ENCODE measurements at places on chromosomes 7 and 10.

GRCh38 chr7:100583132-100584053 lies 2.5 kb downstream of the LRCH4 start:
- no peak for DNase-seq

GRCh38 chr10:101829561-101830315 lies 11.5 kb upstream of the OGA start:
- DNase-seq, result no peak

GRCh38 chr10:65847436-65848230 lies 1078.2 kb upstream of the LRRTM3 start:
- DNase-seq, result no peak

- DNase-seq, result no peak
Observed at GRCh38 chr10:48536156-48536500, 68.7 kb downstream of the ARHGAP22 start.

DNA sequence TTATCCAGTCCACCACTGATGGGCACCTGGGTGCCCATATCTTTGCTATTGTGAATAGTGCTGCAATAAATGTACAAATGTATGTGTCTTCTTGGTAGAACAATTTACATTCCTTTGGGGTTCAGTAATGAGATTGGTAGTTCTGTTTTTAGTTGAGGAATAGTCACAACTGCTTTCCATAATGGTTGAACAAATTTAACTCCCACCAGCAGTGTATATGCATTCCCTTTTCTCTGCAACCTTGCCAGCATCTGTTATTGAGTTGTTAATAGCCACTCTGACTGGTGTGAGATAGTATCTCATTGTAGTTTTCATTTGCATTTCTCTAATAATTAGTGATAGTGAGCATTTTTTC lies 27.8 kb downstream of the COA1 start:
- no peak for DNase-seq

- DNase-seq, result no peak
Observed at GRCh38 chr7:876972-877311, 588 bp downstream of the GET4 start.

- DNase-seq, result no peak
Observed at GRCh38 chr7:107922886-107923285, 31.9 kb downstream of the DLD start.

DNA sequence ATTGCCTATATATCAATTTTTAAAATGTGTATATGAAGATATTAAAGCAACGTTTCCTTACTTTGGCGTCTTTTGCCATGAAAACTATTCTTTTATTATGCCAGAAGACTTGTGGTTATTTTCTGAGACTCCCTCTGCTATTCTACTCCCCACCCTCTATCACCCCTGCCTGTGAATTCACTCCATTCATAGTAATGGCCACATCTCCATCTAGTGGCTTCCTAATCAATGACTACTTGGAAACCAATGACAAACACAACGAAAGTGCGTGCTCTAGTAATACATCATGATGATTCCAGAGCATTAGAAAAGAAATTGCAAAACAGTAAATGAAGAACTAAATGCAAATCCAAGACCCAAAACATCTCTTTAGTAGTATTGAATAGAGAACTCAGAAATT lies 186.7 kb upstream of the HGF start:
- no peak for DNase-seq

DNA sequence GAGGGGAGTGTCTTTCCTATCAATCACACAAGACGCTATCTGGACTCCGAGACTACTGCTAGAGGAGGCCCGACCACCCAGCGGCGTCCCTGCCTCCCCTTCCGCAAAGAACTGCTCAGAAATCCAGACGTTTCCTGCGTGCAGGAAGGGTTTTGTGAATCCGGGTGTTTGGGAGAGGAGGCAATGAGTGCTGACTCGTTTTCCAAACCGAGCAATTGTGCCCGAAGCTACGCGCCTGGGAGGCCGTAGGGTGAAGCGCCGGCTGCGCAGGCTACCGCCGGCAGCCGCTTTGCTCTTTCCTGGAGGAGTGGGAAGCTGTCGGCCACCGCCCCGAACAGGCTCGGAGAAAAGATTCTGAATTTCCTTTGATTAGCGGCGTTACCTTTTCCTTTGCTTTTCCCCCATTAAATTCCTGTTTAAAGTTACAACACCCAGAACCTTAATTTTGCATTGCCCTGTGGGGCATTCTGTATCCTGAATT lies 5.3 kb downstream of the VAX1 start:
- DNase-seq, result peak; percentile 69

- no peak for DNase-seq
Observed at GRCh38 chr10:93390306-93391090, 91.6 kb downstream of the MYOF start.

DNA sequence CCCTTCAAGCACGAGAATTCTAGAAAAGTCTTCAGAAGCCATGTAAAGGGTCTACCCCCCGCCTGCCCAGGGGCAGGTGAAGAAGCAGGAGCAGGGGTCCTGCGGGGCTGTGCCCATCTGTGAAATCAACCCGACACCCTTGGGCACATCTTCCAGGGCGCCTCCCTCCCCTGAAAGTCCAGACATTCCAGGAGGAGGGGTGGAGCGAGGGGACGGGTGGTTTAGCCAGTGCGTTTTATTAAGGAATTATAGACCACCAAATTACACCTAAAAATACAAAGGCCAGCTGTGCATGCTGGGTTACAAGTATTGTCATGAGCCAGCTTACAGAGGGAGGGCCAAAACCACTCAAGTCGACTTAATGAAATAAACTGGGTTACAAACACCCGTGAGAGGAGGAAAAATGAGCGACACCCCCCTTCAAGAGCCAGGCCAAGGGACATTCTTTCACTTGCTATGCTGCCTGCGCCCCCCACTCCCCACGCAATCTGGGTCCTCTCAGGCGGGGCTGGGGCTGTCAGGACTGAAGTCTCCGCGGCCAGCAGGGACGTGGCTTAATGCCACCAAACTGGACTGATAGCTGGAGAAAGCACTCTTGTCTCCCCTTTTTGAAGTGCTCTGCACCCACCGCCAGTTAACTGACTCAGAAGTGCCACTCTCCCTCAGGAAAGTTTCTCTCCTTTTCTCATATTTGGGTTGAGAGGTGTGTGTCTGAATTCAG lies 360.3 kb downstream of the FRMD4A start:
- DNase-seq, result no peak

DNA sequence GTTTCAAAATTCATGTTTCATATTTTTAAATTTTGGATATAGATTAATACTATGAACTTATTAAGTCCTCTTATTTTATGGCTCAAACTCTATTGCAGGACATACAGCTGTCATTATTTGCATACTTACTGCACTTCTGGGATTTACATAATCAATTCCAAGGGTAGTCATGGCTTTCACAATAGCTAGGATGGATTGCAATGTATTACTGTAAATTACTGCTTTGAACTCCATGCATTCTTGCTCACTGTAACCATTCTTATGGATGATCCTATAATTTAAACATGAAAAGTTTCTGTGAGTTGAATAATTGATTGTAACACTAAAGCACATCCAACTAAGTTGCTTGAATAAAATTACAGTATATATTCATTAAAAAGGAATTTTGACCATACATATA lies 23.5 kb downstream of the GNAT3 start:
- no peak for DNase-seq

- DNase-seq, result no peak
Observed at GRCh38 chr7:97016381-97017191, 8.0 kb downstream of the DLX5 start.

- DNase-seq, result no peak
Observed at GRCh38 chr10:75999001-75999400, 567.6 kb downstream of the LRMDA start.

DNA sequence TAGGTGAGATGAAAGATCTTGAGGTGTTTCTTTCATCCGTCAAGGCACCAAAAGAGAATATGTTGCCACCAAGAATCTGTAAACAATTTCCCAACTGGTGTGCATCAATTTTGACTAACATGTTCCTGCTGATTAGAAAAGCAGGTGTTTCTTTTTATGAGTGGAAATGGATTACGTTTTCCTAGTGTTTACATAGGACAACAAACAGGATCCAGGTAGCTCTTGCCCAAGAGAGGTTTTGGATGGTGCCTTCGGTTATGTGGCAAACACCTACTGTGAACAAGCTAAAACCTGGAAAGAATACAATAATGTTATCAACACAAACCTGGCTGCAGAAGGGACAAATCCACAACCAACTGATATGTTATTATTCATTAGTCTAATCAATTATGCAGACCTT lies 53.6 kb upstream of the WNT16 start:
- no peak for DNase-seq

DNA sequence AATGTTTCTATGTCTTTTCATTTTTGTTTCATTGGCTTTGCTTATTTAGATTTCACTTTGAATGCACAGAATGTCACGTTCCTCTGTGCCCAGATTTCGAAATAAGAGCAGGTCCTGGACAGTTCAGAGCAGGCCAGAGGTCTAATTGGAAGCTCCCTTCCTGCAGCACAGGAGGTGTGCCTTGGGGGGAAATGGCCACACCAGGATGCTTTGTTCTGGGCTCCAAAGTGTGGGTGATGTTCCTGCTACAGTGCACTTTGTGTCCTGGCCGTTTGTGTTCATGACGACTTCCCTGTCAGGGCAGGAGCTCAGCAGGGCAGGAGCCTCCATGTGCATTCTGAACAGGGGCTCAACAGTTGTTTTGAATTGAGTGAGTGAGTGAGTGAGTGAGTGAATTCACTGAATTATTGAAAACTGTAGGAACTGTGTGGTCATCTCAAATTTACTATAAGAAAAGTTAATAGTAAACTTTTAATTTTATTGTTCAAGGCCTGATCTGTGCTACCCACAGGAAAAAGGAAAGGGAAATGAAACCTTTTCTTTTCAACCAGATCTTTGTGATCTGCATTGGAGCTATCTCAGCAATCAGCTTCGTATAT lies 109.5 kb upstream of the GJD4 start:
- DNase-seq, result no peak

DNA sequence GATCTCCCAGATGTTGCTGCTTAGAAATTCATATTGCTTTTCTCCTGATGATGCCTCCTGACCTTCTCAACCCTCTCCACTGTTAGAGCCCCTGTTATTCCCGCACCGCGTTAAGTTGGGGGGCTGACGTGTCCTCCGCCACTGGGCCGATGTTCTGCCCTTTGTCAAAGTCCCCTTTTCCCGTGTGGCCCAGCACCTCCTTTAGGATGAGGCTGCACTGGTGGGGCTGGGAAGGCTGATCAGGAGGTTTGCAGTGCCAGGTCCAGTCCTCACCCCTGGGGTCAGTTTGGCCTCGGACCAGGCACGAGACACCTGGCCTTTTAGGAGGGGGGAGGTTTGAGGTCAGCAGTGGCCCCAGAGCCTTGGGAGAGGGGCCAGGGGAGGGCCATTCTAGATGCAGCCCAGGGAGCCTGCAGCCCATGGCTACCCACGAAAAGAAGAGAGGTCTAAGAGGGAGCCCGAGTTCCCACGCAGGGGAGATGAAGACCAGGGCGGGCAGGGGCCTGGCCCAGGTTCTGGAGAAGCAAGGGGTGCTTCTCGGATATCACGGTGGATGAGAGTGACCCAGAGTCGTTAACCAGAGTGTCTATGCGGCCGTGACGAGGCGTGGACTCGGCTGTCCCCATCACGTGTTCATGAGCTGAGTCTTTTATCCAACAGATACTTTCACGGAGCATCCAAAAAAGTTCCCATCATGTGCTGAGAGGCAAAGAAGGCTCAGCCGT lies 150.4 kb downstream of the DNAJB6 start:
- DNase-seq, result peak; percentile 53

- DNase-seq, result no peak
Observed at GRCh38 chr7:143385891-143386781, 5.0 kb downstream of the ZYX start.

DNA sequence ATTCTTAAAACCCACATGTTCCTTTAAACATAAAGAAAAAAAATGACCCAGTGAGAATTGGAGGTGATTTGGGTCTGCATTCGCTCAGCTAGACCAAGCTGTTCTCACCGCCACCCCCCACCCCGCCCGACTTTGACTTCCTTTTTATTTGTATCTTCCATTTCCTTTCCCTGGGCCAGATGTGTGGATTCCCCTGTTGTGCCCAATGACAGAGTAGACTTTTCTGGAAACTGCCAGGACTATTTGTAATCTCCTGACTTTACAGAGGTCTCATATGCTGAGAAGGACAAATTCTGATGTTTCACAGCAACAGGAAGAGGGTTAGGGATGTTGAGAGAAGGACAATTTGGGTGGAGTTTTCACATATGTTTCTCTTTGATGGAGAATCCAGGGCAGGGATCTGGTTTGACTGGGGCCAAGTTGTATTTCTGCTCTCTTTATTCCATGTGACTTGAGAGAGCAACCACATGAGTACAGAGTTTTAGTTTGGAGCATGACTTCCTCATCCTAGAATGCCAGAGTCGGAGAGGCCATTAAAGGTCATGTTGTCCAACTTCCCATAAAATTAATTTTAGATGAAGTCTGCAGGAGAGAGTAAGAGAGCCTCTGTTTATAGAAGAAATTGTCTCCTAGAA lies 1023.2 kb downstream of the LRMDA start:
- DNase-seq, result no peak

DNA sequence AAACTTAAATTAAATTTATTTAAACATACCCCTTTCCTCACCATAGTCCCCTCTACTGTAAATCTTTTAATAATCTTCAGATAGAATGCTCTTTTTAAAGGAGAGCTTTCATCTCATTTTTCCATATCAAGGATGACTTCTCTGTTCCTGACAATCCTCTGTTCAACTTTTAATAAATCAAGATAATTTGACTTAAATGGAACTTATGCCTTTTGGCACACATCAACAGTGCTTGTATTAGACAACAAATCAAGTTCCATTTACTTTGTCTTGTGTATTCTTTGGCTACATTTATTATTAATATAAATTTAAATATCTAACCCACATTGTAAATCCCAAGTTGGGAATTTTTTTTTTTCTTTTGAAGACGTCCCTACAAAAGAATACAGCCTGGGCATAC lies 42.7 kb upstream of the HYAL4 start:
- DNase-seq, result no peak

DNA sequence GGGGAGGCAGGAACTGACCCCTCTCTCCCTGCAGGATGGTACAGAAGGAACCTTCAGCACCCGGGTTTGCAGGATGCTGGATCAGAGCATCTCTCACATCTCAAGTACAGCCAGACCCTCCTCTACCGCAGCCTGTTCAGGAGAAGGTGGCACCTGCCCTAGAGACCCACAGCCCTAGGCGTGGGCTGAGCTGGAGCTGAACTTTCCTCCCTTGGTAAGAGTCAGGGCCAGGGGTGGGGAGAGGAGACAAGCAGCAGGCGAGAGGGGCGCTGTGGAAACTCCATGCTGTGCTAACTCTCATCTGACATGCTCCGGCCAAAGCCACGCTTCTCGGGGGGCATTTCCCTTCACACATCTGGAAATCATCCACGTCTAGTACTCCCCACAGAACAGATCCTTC lies 154.4 kb downstream of the DIP2C start:
- no peak for DNase-seq

Data from type B pancreatic cell (in vitro differentiated cells).